ENCODE measurements at places on chromosomes 16 and 17.

DNA sequence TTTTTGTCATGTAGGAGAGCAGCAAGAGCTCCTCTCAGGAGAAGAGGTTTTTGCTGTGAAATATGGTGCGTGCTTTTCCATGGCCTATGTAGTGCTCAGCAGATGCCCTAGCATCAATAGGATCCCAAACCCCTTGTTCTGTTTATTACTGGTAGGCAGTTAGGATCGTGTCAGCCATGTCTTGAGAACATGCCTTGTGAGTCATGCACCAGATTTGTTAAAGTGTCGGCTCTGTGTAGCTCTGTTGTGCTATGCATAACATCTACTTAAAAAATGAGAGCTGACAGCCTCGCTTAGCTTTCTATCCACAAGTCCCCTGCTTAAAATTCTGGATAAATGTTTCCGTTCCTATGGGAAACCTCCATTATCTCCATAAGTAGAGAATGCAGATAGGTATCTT, 4.4 kb upstream of the EIF4A3 start:
- no peak for DNase-seq

DNA sequence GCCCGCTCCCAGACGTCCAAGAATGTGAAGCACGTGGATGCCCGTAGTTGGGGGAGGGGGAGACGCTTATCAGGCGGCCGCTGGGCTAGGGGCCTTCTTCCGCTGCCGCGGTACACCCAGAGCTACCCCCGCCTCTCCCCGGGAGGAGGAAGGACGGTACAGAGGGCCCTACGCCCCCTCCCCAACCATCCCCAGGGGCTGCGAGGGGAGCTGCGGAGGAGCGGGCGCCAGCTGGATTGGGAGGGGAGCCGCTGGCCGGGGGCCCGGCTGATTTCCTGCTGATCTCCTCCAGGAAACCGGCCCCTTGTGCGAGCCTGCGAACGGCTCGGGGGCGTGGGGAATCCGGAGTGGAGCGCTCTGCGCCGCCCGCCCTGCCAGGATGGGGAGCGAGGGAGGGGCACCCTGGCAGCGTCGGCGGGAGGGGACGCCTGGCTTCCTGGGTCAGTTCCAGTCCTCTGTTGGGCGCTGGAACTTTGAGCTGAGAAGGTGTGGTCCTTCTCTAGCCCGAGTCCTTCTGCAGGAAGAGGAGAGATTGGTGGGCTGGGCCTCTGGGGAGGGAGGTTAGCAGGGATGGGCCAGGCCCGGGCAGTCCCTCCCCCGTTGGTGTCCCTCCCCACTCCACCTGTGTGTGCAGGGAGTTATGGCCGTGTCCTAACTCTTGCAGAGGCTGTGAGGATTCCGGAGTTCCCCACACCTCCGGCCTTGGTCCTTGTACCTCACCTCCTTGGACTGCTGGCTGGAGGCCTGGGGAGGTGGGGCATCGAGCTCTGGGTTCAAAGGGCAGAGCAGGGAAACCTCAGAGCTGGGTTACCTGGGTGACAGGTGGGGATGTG, 19.2 kb downstream of the GJD3 start:
- no peak for DNase-seq

DNA sequence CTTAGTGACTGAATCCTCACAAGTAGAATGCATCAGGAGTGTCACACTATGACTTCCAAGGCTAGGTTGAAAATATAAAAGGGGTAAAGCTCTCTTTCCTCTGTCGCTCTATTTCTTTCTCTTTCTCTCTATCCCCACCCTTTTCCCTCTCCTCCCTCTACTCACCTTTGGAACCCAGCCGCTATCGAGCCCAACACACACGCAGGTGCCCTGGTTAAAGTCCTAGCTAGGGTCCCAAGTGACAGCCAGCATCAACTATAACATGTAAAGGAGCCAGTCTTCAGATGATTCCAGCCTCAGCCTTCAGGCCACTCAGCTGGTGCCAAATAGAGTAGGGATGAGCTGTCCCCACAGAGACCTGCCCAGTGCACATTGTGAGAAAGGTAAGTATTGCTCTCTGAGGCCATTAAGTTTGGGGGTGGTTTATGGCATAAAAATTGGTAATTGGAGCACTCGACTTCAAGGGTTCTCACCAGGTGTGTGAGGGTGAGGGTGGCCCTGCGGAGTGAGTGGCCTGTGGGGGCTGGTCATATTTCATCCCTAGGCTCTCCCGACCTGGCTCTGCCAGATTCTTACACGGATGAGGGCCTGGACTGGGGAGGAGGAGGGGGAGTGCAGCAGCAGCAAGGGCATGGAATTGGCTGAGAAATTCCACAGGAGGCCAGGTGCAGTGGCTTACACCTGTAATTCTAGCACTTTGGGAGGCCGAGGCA, 14.9 kb upstream of the C16orf54 start:
- DNase-seq, result no peak

DNA sequence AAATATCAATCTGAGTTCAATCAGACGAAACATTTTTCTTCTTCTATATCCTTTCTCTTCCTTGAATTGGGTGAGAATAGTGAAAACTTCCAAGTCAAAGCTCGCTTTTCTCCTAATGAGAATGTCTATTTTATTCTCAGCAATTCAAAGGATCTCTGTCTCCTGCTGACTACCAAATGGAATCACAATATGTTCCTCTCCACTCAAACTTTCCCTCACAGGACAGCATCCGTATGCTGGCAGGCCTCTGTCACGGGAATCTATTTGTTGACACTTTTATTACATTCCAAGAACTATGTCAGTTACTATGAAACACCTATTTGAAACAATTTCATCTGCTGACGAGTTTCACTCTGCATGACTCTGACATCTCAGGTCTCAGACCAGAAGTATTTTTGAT, 1196.6 kb downstream of the CDH11 start:
- DNase-seq, result peak; percentile 84

GRCh38 chr17:81888988-81889595, 2.3 kb downstream of the ALYREF start:
- no peak for DNase-seq

DNA sequence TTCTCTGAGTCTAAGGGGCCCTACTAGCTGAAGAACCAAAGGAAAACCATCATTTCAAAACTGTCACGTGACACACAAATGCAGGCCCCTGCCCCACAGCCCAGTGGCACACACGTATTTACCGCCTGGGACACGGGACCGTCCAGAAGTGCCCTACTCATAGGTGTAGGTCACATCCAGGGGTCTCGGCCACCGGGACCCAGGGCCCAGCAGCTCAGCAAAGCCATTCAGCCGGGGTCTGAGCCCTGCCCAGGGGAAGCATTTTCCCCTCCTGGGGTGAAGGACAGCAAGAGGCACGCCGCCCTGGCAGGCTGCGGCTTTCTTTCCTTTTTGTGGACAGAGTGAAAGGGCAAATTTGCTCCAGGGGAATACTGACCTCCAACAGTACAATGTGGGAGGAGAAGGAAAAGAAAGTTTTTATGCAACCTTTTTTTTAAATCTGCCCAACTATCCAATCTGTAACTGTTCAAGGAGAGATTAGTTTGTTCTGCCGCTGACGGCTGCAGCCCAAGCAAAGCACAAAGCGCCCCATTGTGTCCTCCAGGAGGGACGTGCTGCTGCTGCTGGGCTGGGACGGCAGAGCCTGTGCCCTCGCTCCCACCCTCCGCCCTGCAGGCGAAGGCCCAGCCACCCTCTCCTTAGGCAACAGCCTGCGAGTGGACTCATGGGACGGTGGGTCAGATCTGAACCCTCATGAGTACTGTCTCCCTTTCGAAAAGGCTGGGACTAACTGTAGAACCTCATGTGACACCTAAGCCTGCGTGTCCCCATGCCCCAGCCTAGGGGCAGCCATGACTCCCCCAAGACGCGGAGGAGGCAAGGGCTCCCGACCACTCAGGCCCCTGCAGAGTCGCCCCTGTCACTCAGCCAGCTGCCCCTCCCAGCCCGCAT, 21.3 kb downstream of the SLC7A5 start:
- DNase-seq, result no peak

DNA sequence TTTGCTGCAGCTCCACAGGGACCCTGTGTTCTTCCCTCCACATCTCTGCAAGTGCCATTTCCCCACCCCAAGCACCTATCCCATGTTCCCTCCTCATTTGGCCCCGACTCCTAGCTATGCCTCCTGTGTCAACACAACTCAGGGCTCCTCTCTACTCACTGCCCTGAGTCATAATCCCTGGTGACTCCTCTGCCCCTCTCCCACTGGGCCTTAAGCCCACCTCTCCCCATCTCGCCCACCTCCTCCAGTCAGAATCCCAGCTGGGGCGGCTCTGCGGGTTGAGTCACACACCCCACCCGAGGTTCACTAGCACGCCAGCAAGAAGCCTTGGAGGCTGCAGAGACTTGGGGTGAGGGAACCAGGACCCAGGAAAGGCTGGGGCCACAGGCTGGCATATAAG, 346.2 kb downstream of the FOXL1 start:
- DNase-seq, result no peak
